CMK (cell line): ENCODE measurements at places on chromosomes 2 and 18.

- DNase-seq: no peak
Measured at GRCh38 chr2:55302241-55302640, 33.2 kb upstream of the MTIF2 start.

GRCh38 chr18:40926679-40927078 lies 1028.4 kb upstream of the PIK3C3 start:
- DNase-seq: no peak

- no peak for DNase-seq
Measured at GRCh38 chr2:235514627-235515363, 21.0 kb downstream of the AGAP1 start.

DNA sequence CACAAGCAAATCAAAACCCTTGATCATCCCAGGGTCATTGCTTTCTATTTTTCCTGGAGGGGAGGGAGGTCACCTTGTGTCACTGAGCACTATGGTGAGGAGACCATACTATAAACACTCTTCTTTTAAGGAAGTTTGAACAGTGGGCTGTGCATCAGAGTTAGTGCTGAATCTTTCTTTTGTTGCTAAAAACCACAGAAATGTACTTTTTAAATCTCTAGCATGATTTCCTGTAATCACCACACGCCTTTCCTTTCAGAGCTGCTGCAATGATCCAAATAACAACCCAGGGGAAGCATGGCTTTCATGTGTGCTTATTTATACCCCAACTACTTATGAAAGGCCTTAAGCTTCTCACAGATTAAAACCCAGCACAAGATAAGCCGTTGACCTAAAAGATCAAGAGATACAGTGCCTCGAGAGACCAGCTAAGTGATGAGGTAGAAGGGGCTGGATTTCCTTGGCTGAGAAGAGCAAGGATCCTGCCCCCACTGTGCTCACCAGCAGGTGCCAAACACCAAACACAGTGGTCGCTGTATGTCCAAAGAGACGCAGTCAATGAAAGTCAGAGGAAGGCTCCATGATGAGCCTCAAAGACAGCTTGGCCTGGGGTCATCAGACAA lies 34.7 kb downstream of the TRABD2A start:
- no peak for DNase-seq

DNA sequence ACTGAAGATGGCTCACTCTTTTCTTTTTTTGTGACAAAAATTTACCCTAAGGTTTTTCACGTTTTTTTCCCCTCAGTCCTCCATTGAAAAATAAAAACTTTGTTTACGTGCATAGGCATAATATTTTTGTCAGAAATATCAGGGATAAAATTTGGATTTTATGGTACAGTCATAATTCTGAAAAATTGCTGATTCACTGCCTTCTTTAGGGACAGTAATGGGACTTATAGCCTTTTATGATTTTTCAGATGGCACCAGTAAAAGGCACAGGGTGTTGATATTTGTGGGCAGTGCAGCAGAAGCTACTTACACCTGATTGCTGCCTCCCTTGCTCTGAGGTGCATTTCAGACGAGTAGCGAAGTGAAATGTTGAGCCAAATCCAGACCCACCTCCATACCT lies 139.4 kb upstream of the CDCA7 start:
- DNase-seq: no peak

DNA sequence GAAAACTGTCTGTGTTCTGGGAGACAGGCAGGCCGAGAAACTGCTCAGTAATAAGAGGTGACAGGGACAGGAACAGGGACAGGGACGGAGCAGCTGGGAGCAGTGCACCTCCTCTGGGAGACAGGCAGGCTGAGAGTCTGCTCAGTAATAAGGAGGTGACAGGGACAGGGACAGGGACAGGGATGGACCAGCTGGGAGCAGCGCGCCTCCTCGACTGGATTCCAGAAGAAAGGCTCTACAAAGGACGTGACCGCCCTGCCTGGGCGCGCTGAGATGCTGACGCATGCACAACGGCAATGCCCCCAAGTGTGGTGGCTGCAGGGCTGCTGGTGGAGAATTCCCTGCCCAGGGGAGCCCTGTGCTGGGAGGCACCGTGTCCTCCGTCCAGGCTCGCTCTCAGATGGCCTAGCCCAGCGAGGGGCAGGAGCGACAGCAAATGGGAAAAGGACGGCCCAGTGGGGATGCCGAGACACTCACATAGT lies 44.2 kb upstream of the PXDN start:
- DNase-seq: no peak

GRCh38 chr2:26536371-26537068 lies 58.6 kb upstream of the OTOF start:
- DNase-seq: no peak

- peak; percentile 68 for DNase-seq
Measured at GRCh38 chr2:172283476-172283875, 143.9 kb upstream of the ITGA6 start.

GRCh38 chr18:56722518-56722917 lies 71.4 kb downstream of the WDR7 start:
- DNase-seq: no peak

DNA sequence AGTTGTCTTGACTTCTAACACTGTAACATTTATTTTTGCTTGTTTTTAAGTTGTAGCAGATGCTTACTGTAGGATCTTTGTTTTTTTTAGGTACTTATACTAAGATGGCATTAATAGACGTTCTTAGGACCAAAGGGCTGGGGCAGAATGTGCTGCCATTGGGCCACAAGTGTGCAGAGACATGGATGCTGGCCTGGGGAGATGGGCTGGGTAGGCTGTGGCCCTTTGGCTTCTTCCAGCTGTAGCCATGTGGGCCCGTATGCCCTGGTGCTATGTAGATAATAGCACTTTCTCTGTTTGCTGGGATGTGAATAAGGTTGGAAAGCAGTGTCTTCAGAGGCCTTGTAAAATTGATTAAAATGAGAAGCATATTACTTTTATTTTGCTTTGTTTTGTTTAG lies 18.8 kb downstream of the RAB31 start:
- DNase-seq: no peak

GRCh38 chr2:68157002-68157401 lies 686 bp upstream of the PNO1 start:
- no peak for DNase-seq

- DNase-seq: no peak
Measured at GRCh38 chr2:200966770-200967169, 3.3 kb upstream of the ORC2 start.

- DNase-seq: no peak
Measured at GRCh38 chr2:183034806-183035205, 3.5 kb downstream of the NCKAP1 start.

DNA sequence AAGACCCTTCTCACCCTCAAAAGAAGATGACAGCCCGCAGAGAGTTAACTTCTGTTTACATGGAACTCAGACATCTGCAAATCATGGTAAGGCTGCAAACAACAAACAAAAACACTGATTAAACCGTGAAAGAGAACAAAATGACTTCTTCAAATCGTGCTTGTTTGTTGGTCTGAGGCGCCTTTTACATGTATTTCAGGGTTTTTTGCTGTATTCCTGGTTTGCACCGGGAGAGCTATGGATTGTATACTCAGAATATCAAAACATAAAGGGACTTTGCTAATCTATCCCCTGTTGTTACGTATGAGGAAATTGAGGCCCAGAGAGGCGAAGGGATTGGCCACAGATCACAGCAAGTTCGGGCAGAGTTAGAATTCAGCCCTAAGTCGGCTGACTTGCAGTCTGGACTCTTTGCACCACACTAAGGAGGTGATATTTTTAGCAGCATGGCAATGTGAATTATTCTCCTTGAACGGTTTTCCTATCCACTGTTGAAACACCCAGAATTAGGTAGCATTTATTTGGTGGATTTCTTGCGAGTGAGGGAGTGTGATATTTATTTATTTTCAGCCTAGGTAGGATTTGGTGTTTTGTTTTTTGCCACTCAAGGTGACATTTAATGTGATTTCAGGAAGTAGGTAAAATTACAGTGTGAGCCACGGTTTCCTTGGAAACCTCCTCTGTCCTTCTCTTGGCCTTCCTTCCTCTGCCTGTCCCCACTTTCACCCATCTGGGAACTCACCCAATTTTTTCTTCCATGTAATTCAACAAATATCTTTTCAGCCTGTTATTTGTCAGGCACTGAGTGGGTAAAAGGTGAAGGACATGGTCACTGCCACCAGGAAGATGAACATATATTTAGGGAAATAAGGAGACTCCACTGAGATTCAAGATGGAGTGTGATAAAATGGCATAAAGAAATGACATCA lies 980 bp upstream of the PDE6D start:
- DNase-seq: no peak
